A549 treated with ZK216348 at 1 μM for 4 hours (cell line): ENCODE measurements at places on chromosomes 2 and 18. TPM values are rescaled to one million over a fixed set of nuclear protein-coding genes. Genes with fewer than 3 reads are reported as not detected.

Gene CCDC178
- not detected in 5 replicates for total RNA-seq

Gene LOXHD1
- total RNA-seq: not detected in 5 replicates

Gene POTEJ
- not detected in 5 replicates for total RNA-seq

Gene ASB18
- not detected in 5 replicates for total RNA-seq

Gene AGXT
- not detected in 5 replicates for total RNA-seq

Gene VIT
- total RNA-seq: not detected in 5 replicates

Gene CD8B2
- not detected in 5 replicates for total RNA-seq

Gene PROC
- total RNA-seq: 2.9 to 6.0 TPM (median 4.3 TPM) in 5 replicates

Gene PKP4
- total RNA-seq: 21.8 to 30.6 TPM (median 27.5 TPM) in 5 replicates

Gene KCNE4
- total RNA-seq: 0.53 to 0.92 TPM (median 0.70 TPM) in 5 replicates

Gene CNNM4
- total RNA-seq: 10.3 to 15.5 TPM (median 13.6 TPM) in 5 replicates

Gene TWSG1
- total RNA-seq: 10.3 to 20.2 TPM (median 16.8 TPM) in 5 replicates

Gene COL4A3
- total RNA-seq: 0.28 to 1.3 TPM (median 0.82 TPM) in 5 replicates

Gene CCDC150
- total RNA-seq: 4.2 to 8.0 TPM (median 5.6 TPM) in 5 replicates

Gene ARHGEF33
- total RNA-seq: 0.02 to 0.04 TPM in 2 of 5 replicates, not detected in the others

Gene AQP12A
- not detected in 5 replicates for total RNA-seq

Gene BUB1
- 32.9 to 45.1 TPM (median 44.6 TPM) in 5 replicates for total RNA-seq

Gene STAT4
- 3.3 to 5.7 TPM (median 4.1 TPM) in 5 replicates for total RNA-seq

Gene SERPINB13
- total RNA-seq: not detected in 5 replicates

Gene GREB1L
- total RNA-seq: 1.6 to 4.5 TPM (median 3.2 TPM) in 5 replicates

Gene LYG2
- not detected in 5 replicates for total RNA-seq

Gene POTEC
- not detected in 5 replicates for total RNA-seq
